Jurkat, Clone E6-1 (cell line): ENCODE measurements at places on chromosomes 11 and 22.
A peak's percentile ranks its signal among the peaks of the same experiment; 100 is the strongest.

DNA sequence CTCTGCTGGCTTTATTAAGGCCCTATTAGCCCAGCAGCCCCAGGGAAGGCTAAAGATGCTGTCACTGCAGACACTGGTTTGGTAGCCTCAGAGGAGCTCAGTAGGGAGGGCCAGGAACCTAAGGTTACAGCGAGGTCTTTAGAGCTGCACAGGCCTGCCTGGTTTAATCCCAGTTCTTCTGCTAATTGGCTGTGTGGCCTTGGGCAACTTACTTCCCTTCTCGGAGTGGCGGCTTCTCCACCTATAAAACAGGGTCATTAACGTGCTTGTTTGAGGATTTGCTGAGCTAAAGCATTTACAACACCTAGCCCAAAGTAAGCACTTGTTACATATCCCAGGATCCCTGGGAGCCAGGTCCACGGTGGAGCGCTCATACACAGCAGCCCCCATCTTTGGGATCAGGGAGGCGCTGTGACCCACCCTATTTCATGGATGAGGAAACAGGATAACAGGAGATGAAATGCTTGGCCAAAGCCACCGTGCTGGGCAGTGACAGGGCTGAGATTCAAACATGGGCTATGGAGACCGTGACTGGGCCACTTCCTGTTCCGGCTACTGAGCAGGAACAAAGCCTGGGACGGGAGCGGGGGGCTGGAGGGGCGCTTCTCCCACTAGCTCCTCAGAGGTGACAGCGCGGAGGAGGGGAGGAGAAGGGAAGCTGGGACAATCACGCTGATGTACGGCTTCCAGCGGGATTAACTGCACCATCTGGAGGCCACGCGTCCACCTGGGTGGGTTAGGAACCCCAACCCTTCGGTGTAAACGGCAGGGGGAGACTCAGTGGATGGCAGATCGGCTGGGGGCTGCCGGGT lies 61.5 kb downstream of the IGLL1 start:
- DNase-seq, result no peak

- no peak for DNase-seq
Measured at GRCh38 chr22:39362271-39362670, 12.5 kb downstream of the SYNGR1 start.

DNA sequence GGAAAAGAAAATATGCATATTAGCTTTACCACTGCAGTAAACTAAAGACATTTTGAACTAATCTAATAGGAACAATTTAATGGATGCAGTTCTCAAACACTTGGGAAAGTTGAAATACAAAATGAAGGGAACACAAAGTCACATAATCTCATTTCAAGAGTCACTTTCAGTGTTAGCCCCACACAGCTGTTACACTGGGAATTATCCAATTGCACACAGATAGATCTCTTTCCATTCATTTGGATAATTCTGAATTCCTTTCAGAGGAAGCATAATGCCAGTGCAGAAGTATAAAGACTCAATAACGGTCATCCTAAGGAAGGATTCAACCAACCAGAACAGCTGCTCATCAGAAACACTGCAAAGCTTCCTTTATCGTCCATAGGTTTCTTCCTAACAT lies 173.3 kb downstream of the GRIA4 start:
- DNase-seq, result no peak

GRCh38 chr11:67345247-67345919 lies 8.0 kb downstream of the POLD4 start:
- DNase-seq, result no peak

DNA sequence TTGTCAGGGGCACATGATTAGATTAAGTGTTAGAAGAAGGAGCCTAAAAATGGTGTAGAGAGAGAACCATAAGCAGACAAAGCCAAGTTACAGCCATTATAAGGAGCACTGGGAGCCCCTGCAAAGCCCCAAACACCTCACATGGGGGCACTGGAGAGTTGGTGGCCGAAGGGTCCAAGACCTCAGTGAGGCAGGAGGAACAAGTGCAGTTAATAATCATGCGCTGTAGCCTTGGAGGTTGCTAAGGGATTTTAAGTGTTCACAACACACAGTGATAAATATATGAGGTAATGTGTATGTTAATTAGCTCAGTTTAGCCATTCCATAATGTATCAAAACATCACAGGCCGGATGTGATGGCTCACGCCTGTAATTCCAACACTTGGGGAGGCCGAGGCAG lies 54.4 kb upstream of the JAM3 start:
- no peak for DNase-seq

DNA sequence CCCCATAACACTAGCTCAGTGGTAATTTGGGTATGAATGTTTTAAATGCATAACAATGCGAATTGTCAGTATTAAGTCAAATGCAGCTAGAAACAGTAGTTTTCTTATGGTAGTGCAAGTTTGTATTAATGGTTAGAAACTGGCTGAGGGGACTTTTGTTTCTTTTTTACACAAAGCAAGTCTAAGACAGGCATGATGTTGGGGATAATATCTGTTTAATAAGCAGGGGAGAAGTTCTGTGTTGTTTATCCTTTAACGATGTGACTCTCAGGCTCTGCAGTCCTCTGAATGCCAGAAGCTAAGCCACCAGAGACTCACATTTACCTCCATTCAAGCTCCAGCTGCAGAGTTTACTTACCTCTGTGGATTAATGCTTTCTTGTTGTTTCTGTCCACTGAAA lies 67.8 kb downstream of the SYT9 start:
- DNase-seq, result no peak

DNA sequence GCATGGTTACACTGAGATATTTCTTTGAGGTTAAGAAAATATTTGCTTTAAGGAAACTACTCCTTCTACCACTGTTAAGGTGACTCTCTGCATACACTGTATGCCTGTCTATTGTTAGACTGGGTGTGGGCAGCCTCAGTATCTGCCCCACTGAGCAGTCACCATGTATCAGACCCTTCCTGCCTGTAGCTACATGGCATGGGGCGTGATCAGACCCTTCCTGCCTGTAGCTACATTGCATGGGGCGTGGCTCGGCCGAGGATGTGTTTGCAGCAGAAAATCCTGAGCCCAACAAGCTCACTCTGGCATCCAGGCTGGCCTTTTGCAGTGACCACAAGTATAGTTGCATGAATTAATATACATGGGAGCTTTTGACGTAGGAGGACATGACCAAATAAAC lies 669.4 kb downstream of the OPCML start:
- no peak for DNase-seq

GRCh38 chr11:30938810-30939209 lies 352.7 kb upstream of the MPPED2 start:
- no peak for DNase-seq

GRCh38 chr11:76797341-76798201 lies 14.4 kb downstream of the TSKU start:
- no peak for DNase-seq

- no peak for DNase-seq
Measured at GRCh38 chr11:74819400-74819799, 70.8 kb downstream of the RNF169 start.

- DNase-seq, result no peak
Measured at GRCh38 chr22:36471341-36471821, 10.1 kb downstream of the TXN2 start.

GRCh38 chr11:107354780-107355179 lies 102.8 kb downstream of the CWF19L2 start:
- no peak for DNase-seq

- DNase-seq, result no peak
Measured at GRCh38 chr22:21975854-21976345, 6.7 kb downstream of the TOP3B start.

- no peak for DNase-seq
Measured at GRCh38 chr11:18394928-18395734, 768 bp downstream of the LDHA start.

DNA sequence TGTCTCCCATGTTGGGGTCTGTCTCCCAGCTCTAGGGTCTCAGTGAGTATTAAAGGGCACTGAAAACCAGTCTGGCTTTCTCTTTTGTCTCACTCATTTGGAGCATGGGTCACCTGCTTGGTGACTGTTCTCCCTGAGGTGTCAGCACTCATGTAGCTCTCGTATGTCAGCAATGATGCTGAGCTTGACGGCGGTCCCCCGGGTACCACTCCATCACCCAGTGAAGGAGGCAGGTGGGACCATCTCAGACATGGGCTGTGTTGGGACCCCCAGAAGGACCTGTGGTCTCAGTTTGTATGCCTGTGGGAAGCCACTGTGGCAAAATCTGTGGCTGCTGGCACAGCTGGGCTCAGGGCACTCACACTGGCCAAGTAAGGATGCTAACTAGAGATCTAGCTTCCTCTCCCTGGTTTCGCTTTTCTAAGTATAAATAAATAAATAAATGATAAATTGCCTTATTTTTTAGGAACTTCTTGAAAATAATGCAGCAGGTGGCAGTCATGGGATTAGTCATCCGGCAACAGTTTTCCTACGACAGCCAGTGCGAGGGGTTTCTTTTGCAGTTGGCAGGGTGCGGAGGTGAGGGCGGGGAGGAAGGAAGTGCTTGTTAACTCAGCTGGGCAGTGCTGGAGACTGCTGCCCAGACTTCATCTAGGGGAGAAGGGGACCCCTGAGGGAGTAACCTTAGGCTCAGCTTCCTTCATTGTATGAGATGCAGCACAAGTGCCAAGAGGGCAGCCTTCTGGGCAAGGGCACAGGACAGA lies 48.8 kb downstream of the OSBP2 start:
- no peak for DNase-seq

DNA sequence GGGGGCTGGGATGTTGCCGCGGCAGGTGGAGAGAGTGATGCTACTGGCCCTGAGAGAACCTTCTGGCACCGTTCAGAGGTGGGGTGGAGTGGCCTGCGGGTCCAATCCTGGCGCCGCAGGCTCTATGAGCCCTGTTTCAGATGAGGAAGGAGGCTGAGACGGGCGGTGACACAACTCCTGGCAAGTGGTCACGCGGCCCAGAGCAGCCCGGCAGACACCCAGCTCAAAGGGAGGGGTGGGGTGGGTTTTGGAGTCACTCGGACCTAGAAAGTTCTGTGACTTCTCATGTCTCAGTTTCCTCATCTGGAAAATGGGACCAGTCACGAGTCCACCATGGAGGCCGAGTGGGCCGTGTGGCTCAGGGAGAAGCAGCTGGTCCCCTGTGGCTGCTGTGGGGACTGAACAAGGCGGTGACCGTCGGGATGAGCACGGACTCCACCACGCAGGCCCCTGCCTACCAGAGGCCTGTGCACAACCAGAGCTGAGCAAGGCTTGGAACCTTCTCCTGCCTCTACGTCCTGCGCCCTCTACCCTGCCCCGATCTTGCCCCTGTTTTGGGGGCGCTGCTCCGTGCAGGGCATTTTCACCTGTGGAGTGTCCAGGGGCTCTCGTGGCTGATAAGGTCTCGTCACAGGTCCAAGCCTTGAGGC lies 3.7 kb downstream of the TSPO start:
- no peak for DNase-seq

GRCh38 chr11:1055109-1055703 lies 18.7 kb upstream of the MUC6 start:
- no peak for DNase-seq

DNA sequence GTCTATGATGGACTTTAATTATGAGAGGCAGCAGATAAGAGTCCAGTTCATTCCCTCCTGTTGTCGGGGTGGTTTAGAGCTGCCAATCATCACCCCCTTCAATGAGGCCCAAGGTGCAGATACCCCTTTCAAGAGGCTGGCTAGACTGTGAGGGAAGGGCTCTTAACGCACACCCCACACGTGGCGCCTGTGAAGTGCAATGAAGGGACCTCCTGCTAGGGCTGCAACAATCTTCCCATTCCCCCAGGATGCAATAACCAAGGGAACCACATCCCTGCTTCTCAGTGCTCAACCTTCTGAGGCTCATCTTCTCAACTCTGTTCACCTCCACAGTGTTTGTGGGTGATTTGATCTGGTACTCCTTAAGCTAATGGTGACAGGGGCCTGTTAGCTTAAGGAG lies 19.0 kb downstream of the TENM4 start:
- no peak for DNase-seq

GRCh38 chr11:62879235-62879978 lies 1.3 kb upstream of the SLC3A2 start:
- DNase-seq, result no peak

GRCh38 chr22:24768537-24769374 lies 5.8 kb downstream of the PIWIL3 start:
- DNase-seq, result peak; percentile 44

DNA sequence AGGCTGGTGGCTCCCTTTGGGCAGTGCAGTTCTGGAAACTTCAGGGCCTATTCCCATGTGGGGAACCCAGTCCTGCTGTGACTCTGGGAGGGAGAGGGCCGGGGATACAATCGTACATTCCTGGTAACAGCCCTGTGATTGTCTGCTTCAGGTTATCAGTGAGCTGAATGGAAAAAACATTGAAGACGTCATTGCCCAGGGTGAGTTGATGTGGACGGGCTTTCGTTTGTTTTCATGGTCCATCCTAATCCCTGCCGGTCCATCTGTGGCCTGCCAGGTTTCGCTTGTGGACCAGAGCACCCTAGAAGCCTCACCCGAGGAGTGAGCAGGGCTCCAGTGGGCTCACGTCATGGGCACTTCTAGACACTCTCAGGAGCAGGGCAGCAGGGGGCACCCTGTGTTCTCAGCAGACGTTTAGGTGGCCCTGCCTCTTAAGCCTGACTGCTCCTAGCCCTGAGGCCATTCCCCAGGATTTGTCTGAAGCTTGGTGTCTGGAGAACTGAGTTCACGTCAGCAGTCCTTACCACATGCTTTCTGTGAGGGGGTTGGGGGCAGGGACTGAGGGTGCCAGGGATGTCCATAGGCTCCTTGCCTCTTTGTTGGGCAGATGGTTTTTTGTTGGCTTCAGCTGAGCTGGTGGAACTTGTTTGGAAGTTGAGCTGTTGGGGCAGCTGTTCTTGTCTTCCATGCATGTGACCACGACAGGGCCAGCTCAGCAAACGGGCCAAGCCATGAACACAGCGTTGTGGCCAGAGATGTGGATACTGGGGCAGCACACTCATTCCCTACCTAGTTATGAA lies 1.9 kb downstream of the RPLP2 start:
- no peak for DNase-seq

- DNase-seq, result no peak
Measured at GRCh38 chr22:29715705-29716104, 4.1 kb upstream of the CABP7 start.

GRCh38 chr11:12090061-12090591 lies 20.3 kb upstream of the MICAL2 start:
- peak; percentile 58 for DNase-seq

DNA sequence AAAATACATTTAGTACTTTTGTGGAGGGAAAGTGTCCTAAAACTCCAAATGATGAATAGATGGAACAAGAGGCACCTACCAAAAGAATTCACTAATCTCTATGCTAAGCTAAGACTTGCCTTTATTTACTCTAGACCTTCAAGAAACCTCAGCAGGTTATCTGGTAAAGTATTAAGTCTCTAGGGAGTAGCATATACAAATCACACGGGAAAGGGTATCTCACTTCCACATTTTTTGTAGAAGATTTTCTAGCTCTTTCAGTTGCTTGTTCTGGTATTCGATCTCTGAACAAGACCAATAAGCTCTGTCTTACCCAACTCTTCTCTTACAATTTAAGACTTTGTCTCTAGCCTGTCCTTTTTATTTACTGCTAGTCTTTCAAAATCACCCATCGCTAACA lies 18.1 kb upstream of the CADM1 start:
- DNase-seq, result no peak

GRCh38 chr11:94459576-94459975 lies 34.1 kb downstream of the MRE11 start:
- DNase-seq, result no peak

GRCh38 chr11:80031014-80031600 lies 590.3 kb upstream of the TENM4 start:
- DNase-seq, result no peak

GRCh38 chr22:43050995-43051394 lies 36.0 kb upstream of the PACSIN2 start:
- DNase-seq, result no peak

- DNase-seq, result peak; percentile 7
Measured at GRCh38 chr11:114280696-114281095, 15.5 kb upstream of the NNMT start.
